Activated naive CD8-positive, alpha-beta T cell treated with anti-CD3 and anti-CD28 coated beads for 36 hours (primary cell): ENCODE measurements at places on chromosomes 5 and 9.

- peaks cover 22% of the 10 kb centered on the region for H3K4me1 ChIP-seq
- no peaks in the 10 kb centered on the region for H3K27me3 ChIP-seq
- no peak for DNase-seq
These were observed 158.6 kb upstream of the GNA14 start for GRCh38 chr9:77806741-77807140.

- DNase-seq = no peak
- no peaks in the 10 kb centered on the region for H3K36me3 ChIP-seq
- no peak overlapping the region for H3K27ac ChIP-seq
- no peak overlapping the region for H3K4me3 ChIP-seq
These were observed 388.4 kb upstream of the PTGER4 start for GRCh38 chr5:40291338-40291737.

GRCh38 chr9:89114741-89115140 lies 63.9 kb downstream of the SHC3 start:
- no peak overlapping the region for H3K27ac ChIP-seq
- no peaks in the 10 kb centered on the region for H3K4me1 ChIP-seq
- H3K36me3 ChIP-seq = no peaks in the 10 kb centered on the region
- H3K4me3 ChIP-seq = no peak overlapping the region
- DNase-seq = no peak

DNA sequence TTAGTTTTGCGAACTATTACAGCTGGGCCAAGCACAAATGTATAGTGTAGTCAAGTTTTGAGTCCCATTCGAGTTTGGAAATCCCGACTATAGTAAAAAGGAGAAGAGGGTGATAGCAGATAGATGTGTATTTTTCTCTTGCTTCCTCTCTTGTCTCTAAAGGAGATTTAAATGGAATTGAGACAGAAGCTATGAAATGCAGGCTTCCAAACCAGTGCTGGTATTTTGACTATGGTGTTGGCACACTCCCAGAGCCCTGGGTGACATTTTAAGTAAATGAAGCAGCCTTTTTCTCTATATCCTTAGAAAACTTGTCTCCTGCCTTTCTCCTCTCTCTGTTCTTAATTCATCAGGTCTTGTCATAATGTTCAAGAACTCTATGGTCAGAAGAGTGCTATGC lies 17.7 kb upstream of the AUH start:
- H3K36me3 ChIP-seq = peaks cover 6% of the 10 kb centered on the region
- H3K27ac ChIP-seq = no peak overlapping the region
- no peak overlapping the region for H3K4me3 ChIP-seq
- peaks cover 34% of the 10 kb centered on the region for H3K27me3 ChIP-seq
